ENCODE measurements at places on chromosomes 13 and 19.

GRCh38 chr19:35562336-35562735 is 1.1 kb downstream of the ATP4A start:
- DNase-seq = no peak

- DNase-seq = peak; percentile 89
These were observed at the start of gene BICRA for GRCh38 chr19:47608969-47609905. Gene BICRA (plus strand): TSS chr19:47609134. CDS start chr19:47673575, 64,441 bp downstream.

DNA sequence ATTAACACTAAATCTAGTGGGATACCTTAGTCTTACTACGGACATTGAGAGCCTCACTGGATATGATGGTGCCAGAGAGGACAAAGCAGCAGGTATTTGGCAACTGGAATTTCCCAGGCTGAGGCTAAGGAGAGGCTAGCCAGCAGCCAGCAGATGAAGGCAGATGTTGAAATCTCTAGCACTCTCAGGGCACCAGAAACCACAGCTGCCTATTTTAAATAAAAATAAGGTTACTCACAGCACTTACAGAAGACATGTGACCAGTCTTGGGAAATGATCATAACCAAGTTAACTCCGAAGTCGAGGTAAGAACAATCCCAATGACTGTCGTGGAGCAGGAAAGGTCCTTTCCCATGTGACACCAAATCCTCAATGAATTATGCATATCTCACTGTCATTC is 1726.0 kb downstream of the EFNB2 start:
- peak; percentile 84 for DNase-seq

GRCh38 chr19:8366121-8366581 is 2.2 kb downstream of the ANGPTL4 start:
- DNase-seq = no peak

DNA sequence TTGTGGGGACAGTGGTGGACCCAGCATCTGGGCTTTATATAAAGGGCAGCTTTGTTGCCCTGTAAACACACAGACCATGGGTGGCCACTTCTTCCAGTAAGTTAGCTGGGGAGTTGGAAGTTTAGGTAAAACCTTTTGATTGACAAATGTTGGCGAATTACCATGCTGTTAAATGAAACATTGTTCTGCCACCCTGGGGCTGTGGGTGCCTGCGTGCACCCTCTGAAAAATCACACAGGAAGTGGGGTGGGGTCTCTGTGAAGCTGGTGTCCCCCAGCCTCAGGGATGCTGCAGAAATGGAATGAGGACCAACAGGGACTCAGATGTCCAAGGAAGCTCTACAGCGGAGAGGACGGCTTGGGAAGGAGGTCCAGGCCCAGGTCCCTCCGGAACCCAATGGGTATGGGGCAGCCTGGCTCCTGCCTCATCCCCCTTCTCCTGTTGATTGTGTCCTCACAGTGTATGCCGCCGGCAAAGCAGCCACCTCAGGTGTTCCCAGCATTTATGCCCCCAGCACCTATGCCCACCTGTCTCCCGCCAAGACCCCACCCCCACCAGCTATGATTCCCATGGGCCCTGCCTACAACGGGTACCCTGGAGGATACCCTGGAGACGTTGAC is 2.8 kb upstream of the USF2 start:
- no peak for DNase-seq

- no peak for DNase-seq
These were observed 150.8 kb downstream of the B3GLCT start for GRCh38 chr13:31350560-31350959.

- no peak for DNase-seq
These were observed 14.5 kb downstream of the LIPE start for GRCh38 chr19:42412661-42413076.

- DNase-seq = no peak
These were observed 42.7 kb downstream of the INSR start for GRCh38 chr19:7251494-7251893.
